Endodermal cell (in vitro differentiated cells): ENCODE measurements at places on chromosomes 1 and 21. TPM values are rescaled to one million over a fixed set of nuclear protein-coding genes. Genes with fewer than 3 reads are reported as not detected.
A peak's percentile ranks its signal among the peaks of the same experiment; 100 is the strongest.

DNA sequence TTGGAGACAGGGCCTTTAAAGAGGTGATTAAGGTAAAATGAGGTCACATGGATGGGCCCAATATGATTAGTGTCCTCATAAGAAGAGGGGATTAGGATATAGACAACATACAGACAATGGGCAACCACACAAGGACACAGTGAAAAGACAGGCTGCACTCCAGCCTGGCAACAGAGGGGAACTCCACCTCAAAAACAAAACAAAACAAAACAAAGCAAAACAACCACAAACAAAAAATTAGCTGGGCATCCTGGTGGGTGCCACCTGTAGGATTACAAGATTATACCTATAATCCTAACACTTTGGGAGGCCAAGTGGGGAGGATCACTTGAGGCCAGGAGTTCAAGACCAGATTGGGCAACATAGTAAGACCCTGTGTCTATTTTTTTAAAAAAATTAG lies 4.8 kb upstream of the MDM4 start:
- no peaks in the 10 kb centered on the region for H3K27me3 ChIP-seq
- DNase-seq: no peak
- no peak overlapping the region for H3K27ac ChIP-seq
- no peak overlapping the region for H3K4me3 ChIP-seq
- no peaks in the 10 kb centered on the region for H3K4me1 ChIP-seq

DNA sequence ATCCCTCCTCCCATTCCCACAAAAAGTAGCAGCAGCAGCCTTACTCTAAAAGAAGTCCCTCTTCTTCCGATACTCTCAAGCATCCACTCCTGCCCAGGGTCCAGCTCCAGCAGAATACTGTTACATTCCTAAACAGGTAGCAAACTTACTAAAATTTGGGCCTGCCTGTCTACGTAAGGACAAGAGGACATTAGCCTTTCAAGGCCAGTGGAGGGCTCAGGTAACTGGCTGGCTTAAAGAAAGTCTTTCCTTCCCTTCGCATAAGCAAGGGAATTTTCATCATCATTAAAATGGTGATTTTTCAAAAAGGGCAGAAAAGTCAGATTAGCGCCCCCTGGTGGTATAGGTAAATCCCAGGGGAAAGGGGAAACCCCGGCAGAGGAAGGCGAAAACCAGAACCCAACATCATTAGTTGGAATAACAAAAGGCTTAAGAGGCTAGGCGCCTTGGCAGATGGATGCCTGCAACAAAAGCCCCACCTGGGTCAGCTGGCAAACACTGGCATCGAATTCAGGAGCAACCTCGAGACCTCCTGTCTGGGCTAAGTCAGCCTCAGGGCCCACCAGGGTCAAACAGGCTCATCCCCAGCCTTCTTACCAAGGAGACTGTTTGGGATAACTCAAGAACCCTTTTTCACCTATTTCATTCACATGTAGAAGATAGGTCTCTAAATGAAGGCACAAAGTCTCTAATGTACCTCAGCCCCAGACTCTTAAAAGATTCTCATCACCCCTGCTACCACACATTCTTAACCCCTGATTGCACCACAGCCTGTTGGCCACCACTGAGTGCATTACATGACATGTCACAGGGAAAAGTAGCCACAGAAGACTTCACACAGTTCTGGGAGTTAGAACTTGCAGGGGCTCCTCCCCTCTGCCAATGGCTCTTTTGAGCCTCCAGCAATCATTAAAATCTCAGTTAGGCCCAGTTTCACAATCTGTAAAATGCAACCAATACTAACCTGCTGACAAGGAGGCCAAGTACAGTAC lies 36.7 kb downstream of the ERI3 start:
- no peak overlapping the region for H3K27ac ChIP-seq
- H3K4me1 ChIP-seq: peaks cover 17% of the 10 kb centered on the region
- H3K4me3 ChIP-seq: no peak overlapping the region
- H3K36me3 ChIP-seq: peaks cover 23% of the 10 kb centered on the region
- DNase-seq: peak; percentile 83
- no peaks in the 10 kb centered on the region for H3K27me3 ChIP-seq

GRCh38 chr1:172820475-172821158 lies 161.7 kb downstream of the FASLG start:
- DNase-seq: no peak
- H3K27me3 ChIP-seq: no peaks in the 10 kb centered on the region
- no peak overlapping the region for H3K4me3 ChIP-seq
- H3K4me1 ChIP-seq: no peaks in the 10 kb centered on the region

GRCh38 chr1:246591047-246591446 lies 24.8 kb downstream of the CNST start:
- peaks cover 22% of the 10 kb centered on the region for H3K36me3 ChIP-seq
- H3K27me3 ChIP-seq: no peaks in the 10 kb centered on the region
- no peaks in the 10 kb centered on the region for H3K4me1 ChIP-seq
- no peak overlapping the region for H3K4me3 ChIP-seq
- no peak overlapping the region for H3K27ac ChIP-seq

GRCh38 chr1:98669355-98670296 lies 8.1 kb downstream of the SNX7 start:
- peaks cover 2% of the 10 kb centered on the region for H3K4me1 ChIP-seq
- no peak for DNase-seq
- H3K27ac ChIP-seq: no peak overlapping the region

- H3K27me3 ChIP-seq: no peaks in the 10 kb centered on the region
- H3K4me3 ChIP-seq: no peak overlapping the region
- no peak for DNase-seq
These were observed 9.2 kb downstream of the LBR start for GRCh38 chr1:225418598-225418997.

- peaks cover 55% of the 10 kb centered on the region for H3K27me3 ChIP-seq
- no peaks in the 10 kb centered on the region for H3K36me3 ChIP-seq
- no peaks in the 10 kb centered on the region for H3K4me1 ChIP-seq
- no peak overlapping the region for H3K4me3 ChIP-seq
- no peak overlapping the region for H3K27ac ChIP-seq
These were observed 21.5 kb downstream of the OLIG2 start for GRCh38 chr21:33047231-33047630.

GRCh38 chr1:29392486-29393450 lies 156.4 kb downstream of the PTPRU start:
- no peaks in the 10 kb centered on the region for H3K4me1 ChIP-seq
- H3K36me3 ChIP-seq: no peaks in the 10 kb centered on the region
- DNase-seq: peak; percentile 36
- no peaks in the 10 kb centered on the region for H3K27me3 ChIP-seq

GRCh38 chr1:194215448-194215847 lies 1029.0 kb upstream of the B3GALT2 start:
- H3K36me3 ChIP-seq: no peaks in the 10 kb centered on the region
- DNase-seq: no peak
- H3K27ac ChIP-seq: no peak overlapping the region

- peaks cover 3% of the 10 kb centered on the region for H3K4me1 ChIP-seq
- no peaks in the 10 kb centered on the region for H3K36me3 ChIP-seq
- no peaks in the 10 kb centered on the region for H3K27me3 ChIP-seq
- DNase-seq: peak; percentile 34
- H3K4me3 ChIP-seq: no peak overlapping the region
These were observed 53.5 kb downstream of the LGR6 start for GRCh38 chr1:202247104-202247503.

DNA sequence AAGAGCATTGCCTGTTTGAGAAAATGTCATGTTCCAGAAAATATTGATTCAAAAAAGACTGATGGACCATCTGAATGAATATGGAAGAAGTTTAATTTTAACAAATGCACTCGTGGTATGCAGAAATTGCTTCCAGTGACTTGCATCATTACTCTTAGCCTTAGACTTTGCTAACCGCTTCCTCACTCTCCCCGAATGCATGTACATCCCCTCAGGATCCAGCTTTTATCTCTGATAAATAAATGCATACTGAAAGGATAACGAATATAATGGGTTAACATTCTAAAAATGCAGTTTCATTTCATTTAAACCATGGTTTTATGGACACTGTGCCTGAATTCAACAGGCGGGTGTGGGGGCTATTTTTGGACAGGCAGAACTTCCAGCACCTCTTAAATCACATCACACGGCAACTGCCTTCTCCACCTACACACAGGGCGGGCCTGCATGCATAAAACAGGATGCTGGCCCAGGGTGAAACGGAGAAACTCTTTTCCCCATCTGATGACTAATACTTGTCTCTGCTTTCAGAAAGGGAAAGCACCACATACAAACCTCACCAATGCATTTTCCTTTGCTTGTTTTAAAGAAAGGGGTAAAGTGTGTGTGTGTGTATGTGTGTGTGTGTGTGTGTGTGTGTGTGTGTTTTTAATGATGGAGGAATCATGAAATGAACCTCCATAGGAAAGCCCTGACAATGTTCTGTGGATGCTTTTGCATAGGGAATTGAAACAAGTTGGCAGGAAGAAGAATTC lies 48.7 kb downstream of the SPAG17 start:
- peaks cover 2% of the 10 kb centered on the region for H3K4me1 ChIP-seq
- H3K27ac ChIP-seq: no peak overlapping the region
- H3K36me3 ChIP-seq: no peaks in the 10 kb centered on the region
- no peaks in the 10 kb centered on the region for H3K27me3 ChIP-seq
- no peak overlapping the region for H3K4me3 ChIP-seq

GRCh38 chr1:87914396-87914795 lies 585.7 kb downstream of the LMO4 start:
- no peaks in the 10 kb centered on the region for H3K4me1 ChIP-seq
- H3K27me3 ChIP-seq: no peaks in the 10 kb centered on the region
- no peak overlapping the region for H3K27ac ChIP-seq
- H3K36me3 ChIP-seq: no peaks in the 10 kb centered on the region
- no peak for DNase-seq

- H3K36me3 ChIP-seq: no peaks in the 10 kb centered on the region
- peaks cover 4% of the 10 kb centered on the region for H3K4me1 ChIP-seq
- H3K27ac ChIP-seq: peak overlapping the region; percentile 65
These were observed 186.7 kb upstream of the NFIA start for GRCh38 chr1:60895701-60896100.

GRCh38 chr1:230317823-230318819 lies 108.0 kb downstream of the PGBD5 start:
- no peak overlapping the region for H3K27ac ChIP-seq
- H3K4me1 ChIP-seq: no peaks in the 10 kb centered on the region
- H3K36me3 ChIP-seq: no peaks in the 10 kb centered on the region
- no peak for DNase-seq
- no peaks in the 10 kb centered on the region for H3K27me3 ChIP-seq

DNA sequence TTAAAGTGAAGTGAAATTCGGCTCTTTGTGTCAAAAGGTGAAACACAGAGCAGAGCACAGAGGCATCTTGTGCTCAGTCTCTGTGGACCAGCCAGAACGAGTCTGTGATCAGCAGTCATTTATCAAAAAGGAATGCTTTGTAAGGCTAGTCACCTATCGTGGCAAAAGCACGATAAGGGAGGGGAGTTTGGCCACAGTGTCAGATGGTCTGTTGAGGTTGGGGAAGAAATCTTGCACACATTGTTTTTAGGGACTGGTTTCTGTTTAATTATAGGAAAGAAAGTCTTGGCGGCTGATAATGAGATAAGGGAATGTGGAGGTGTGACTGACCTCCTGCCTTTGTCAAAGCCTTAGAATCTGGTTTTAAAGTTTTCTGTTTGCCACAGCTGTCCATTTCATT lies 58.2 kb upstream of the KIAA1614 start:
- no peaks in the 10 kb centered on the region for H3K27me3 ChIP-seq
- peaks cover 9% of the 10 kb centered on the region for H3K4me1 ChIP-seq
- peak; percentile 56 for DNase-seq
- peak overlapping the region; percentile 67 for H3K4me3 ChIP-seq
- no peaks in the 10 kb centered on the region for H3K36me3 ChIP-seq

- H3K4me1 ChIP-seq: no peaks in the 10 kb centered on the region
- H3K36me3 ChIP-seq: no peaks in the 10 kb centered on the region
- H3K27me3 ChIP-seq: no peaks in the 10 kb centered on the region
- H3K4me3 ChIP-seq: no peak overlapping the region
- DNase-seq: peak; percentile 86
These were observed 82.2 kb upstream of the ABCD3 start for GRCh38 chr1:94335950-94336349.

- H3K4me1 ChIP-seq: peaks cover 32% of the 10 kb centered on the region
- peak; percentile 92 for DNase-seq
- H3K27me3 ChIP-seq: no peaks in the 10 kb centered on the region
- peak overlapping the region; percentile 98 for H3K27ac ChIP-seq
- H3K4me3 ChIP-seq: peak overlapping the region; percentile 69
These were observed 29.7 kb downstream of the PBX1 start for GRCh38 chr1:164588516-164589341.

DNA sequence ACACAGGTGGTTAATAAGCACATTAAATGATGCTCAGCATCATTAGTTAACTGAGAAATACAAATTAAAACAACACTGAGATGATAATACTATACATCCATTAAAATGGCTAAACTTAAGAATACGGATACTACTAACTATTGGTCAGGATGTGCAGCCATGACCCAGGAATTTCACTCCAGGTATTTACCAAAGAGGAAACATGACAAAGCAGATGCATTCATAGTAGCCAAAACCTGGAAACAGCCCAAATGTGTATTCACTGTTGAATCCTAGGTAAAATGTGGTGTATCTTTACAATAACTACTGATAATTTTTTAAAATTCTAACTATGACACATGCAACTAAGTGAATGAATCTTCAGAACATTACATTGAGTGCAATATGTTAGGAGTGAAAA lies 73.0 kb downstream of the PTPRC start:
- no peak overlapping the region for H3K27ac ChIP-seq
- no peaks in the 10 kb centered on the region for H3K27me3 ChIP-seq
- H3K4me3 ChIP-seq: no peak overlapping the region
- no peaks in the 10 kb centered on the region for H3K36me3 ChIP-seq
- H3K4me1 ChIP-seq: no peaks in the 10 kb centered on the region

Gene LENEP
- total RNA-seq: 1.4 and 2.0 TPM in 2 replicates

Gene PGBD5
- total RNA-seq: 0.84 to 1.3 TPM (median 1.2 TPM) in 3 replicates

Gene MPZ
- total RNA-seq: 3.3 to 5.1 TPM (median 3.9 TPM) in 3 replicates

Gene CCDC185
- total RNA-seq: not detected in 2 replicates

Gene SV2A
- 23.9 and 26.2 TPM in 2 replicates for total RNA-seq

Gene DNM3
- total RNA-seq: 1.0 and 1.8 TPM in 2 replicates

Gene RIMS3
- total RNA-seq: 6.7 to 12.0 TPM (median 11.8 TPM) in 3 replicates

Gene TLCD4
- total RNA-seq: 14.5 to 19.3 TPM (median 16.5 TPM) in 3 replicates

Gene OR2T1
- not detected in 3 replicates for total RNA-seq

Gene RAP1A
- total RNA-seq: 28.5 and 32.3 TPM in 2 replicates

Gene GPN2
- 28.7 to 38.5 TPM (median 32.3 TPM) in 3 replicates for total RNA-seq

Gene UBE2U
- total RNA-seq: not detected in 2 replicates

Gene E2F2
- 6.1 and 7.3 TPM in 2 replicates for total RNA-seq

Gene TTC34
- total RNA-seq: 2.5 and 3.1 TPM in 2 replicates

Gene SLC9C2
- total RNA-seq: 0.54 TPM in 1 of 2 replicates, not detected in the other

Gene CNR2
- total RNA-seq: not detected in 3 replicates

Gene TRIM17
- total RNA-seq: 13.9 and 19.6 TPM in 2 replicates

Gene CFHR2
- not detected in 2 replicates for total RNA-seq

Gene HRNR
- not detected in 3 replicates for total RNA-seq

Gene TNFSF4
- total RNA-seq: 2.5 and 3.3 TPM in 2 replicates

Gene BRDT
- 3.4 and 4.4 TPM in 2 replicates for total RNA-seq
